Stimulated activated CD4-positive, alpha-beta T cell treated with anti-CD3 and anti-CD28 coated beads, Interleukin-1b, Interleukin-23, amount 100 ng/mL, for 4 hours (primary cell): ENCODE measurements at places on chromosomes 5 and 9.

GRCh38 chr5:151022511-151023018, 2.2 kb downstream of the GPX3 start:
- no peak for DNase-seq

DNA sequence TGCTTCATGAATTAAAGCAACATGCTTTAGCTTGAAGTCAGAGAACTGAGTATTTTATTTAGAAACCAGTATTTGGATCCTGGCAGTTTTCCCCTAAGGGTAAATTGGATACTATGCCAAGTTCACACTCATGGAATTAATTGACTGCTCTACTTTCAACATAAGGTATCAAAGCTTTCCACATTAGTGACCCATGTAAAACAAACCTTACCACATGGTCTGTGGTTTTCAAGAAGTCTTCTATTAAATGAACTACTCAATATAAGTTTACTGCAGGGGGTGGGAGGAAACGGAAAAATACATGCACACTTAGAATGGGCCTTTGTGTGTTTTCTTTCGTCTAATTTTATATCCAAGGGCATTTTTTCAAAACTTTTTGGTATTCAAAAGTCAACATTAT, 232.0 kb upstream of the FBXL7 start:
- no peak for DNase-seq

GRCh38 chr9:121888438-121888775, 204.7 kb downstream of the TTLL11 start:
- no peak for DNase-seq

DNA sequence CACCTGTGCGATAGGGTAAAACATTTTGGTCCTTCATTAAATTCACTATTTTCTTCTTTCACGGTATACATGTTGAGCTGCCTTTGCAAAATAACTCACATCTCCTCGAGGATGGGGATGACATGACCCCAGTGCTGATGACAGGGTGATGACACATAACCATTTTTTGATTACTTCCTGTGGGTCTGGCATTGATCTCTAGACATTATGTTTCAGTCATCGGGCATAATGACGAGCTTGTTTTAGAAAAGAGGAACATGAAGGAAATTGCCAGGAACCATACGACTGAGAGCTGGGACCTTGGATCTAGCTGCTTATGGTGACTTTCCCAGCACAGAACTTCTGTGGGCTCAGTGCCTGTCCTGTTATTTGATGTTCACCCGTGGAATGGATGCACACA, 25.2 kb downstream of the COL5A1 start:
- no peak for DNase-seq

DNA sequence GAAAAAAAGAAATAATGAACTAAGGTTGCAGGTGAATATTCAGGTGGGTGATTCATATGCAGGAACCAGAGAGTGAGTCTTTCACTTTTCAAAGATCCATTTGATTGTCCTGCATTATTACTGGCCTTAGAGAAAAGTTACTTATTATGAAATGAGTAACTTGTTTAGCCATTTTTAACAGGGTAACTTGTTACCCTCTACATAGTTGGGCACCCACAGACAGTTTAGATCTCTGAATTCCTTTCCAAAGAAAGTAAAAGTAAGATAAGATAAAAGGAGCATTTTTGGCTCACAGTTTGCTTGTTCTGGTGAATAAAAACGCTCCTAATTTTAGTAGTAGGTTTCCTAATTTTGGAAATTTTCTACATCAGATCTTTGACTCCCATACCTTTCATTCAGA, 54.1 kb upstream of the DAB2 start:
- no peak for DNase-seq

- DNase-seq, result no peak
Measured at GRCh38 chr5:167587772-167588437, 703.5 kb upstream of the WWC1 start.

GRCh38 chr5:105632043-105632442, 2038.7 kb downstream of the EFNA5 start:
- no peak for DNase-seq

DNA sequence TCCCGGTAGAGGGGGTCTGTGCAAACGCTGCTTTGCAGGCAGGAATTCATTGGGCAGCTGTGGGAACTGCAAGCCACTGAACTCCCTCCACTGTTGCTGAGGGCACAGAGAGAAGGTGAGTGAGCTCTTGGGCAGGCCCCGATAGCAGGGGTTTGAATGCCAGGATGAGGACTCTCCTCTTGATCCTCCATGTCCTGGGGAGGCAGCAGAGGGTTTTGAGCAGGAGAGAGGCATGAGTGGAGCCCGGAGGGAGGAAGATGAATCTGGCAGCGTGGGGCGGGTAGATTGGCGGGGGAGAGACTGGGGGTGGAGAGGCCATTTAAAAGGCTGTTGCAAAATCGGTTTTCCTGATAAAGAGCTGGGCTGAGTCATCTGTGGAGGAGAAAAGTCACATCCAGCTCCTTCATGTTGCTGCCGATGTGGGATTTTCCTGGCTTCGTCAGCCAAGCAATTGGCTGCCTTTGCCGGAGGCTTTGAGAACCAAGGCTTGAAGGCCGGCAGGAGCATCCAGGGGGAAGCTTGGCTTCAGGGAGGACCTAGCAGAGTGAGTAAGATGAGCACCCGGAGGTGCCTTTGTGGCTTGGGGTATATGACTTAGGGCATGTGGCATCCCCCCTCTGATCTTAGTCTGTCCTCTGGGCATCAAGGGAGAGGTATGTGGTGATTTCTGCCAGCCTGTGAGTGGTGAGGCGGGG, at the start of gene SYNPO:
SYNPO (plus strand) TSS at position 350 of the 695 bp plus-strand sequence. CDS start 7,616 bp downstream, outside the sequence.
- no peak for DNase-seq

DNA sequence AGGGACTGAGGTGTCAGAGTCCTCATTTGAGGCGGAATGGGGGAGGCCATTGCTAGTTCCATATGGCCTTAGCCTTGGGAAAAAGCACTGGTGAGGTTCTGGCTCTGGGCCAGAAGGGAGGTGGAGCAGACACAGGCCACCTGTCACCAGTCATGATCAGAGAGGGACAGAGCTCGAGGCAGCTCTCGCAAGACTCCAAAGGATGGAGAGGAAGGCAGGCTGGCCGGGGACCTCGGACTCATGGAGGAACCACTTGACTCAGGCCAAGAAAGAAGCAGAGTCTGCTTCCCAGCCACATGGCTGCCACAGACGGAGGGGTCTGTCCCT, 29.2 kb upstream of the NSMF start:
- DNase-seq, result no peak

DNA sequence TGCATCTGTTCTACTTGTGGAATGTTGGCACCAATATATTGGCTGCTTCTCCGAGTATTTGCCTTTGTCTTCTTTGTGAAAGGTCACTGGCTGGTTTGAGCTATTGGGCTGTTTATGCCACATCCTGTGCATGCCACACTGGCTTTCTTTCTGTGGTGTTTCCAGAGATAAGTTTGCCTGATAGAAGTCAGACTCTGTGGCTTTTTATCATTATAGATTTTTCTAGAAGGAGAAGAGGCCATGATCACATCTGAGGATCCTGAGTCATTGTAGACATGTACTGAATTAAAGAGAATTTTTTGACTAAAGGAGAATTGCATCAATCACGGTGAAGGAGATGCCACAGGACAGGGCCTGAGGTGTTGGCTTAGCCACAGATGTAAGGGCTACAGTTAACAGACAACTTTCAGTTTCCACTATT, 26.5 kb upstream of the CDKN2B start:
- no peak for DNase-seq

- DNase-seq, result no peak
Measured at GRCh38 chr9:136100700-136101614, 5.9 kb upstream of the NACC2 start.

DNA sequence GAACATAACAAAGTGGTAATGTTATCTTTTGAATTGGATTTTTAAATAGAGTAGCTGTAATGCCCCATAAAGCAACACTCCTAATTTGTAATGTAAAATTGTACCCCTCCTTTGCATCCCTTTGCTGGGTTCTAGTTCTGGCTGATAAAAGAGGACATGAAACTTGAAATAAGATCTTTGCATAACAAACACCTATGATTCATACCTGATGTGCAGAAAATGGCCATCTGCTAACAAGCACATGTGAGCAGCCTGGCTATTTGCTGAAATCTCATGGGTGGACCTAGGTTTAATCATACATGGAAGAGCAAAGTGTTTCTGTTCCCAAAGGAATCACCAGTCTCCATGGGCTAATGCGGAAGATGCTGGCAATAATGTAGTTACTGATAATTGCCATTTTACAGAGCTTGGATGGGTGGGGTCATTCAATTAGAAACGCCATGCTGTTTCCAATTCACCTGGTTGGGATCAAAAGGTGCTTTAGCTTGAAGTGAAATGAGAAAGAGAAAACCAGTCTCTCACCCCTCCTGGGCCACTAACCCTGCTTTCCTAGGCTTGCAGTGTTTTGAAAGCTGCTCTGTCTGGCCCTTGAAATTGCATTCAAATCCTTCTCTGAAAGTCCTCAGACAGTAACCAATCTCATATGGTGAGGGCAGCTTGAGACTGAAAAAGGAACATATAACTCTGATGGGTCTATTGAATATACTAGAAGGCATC, 585.1 kb downstream of the TLE4 start:
- no peak for DNase-seq

GRCh38 chr5:124161266-124161665, 585.2 kb downstream of the ZNF608 start:
- no peak for DNase-seq

GRCh38 chr9:136588663-136589464, 43.0 kb upstream of the NOTCH1 start:
- no peak for DNase-seq

GRCh38 chr5:95959888-95960666, 1.6 kb downstream of the ELL2 start:
- no peak for DNase-seq

DNA sequence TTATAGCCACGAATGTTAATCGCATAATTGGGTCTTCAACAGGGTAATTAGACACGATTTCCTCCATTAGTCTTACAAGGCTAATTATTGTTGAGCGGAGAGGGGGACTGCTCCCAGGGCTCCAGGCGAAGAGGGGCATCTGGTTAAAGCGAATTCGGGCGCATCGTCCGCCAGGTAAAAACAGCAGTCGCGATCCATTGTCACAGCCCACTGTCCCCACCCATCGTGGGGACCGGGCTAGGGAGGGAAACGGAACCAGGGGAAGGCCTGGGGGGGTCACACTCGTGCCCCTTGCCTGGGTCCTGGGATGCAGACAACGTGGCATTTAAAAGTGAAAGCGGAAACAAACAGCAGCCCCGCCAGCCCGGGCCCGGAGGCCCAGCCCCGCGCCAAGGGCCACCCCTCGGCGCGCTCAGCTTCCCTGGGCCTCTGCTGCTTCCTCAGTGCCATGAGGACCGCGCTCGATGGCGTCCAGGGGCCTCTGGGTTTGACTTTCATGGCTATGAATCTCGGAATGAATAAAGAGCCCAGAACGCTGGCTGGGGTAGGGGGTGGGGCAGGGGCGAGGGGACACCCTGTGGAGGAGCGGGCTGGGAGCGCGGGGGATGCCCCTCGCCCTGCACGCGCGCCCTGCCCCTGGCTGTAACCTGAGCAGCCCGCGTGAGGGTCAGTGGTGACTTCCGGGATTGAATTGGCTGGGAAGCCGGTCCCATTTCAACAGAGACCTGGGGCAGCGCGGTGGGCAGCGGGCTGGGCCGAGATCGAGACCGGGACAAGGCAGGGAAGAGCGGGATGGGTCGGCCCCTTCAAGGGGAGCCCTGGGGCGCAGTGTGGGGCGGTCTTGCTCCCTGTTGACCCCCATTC, 99.9 kb downstream of the GTF3C4 start:
- peak; percentile 60 for DNase-seq

DNA sequence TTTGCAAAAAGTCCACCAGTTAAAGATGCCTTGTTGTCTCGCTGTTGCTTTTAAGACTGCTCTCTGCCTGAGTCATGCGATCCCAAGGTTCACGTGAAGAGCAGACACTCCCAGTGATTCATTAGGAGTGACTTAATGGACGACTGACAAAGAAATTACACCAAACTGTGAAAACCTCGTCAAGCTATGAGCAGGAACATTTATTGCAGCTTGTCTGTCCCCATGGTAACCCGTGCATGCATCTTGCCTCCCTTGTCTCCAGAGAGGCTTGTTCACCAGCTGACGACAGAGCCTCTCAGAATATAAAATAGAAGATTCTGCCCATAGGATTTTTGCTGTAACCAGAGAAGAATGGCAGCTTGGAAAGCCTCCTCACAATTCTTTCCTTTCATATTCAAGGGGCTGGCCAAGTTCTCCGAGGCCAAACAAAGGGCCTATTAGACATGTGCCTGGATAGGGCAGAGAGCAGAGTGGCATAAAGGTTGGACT, 352.7 kb downstream of the SPOCK1 start:
- DNase-seq, result no peak

DNA sequence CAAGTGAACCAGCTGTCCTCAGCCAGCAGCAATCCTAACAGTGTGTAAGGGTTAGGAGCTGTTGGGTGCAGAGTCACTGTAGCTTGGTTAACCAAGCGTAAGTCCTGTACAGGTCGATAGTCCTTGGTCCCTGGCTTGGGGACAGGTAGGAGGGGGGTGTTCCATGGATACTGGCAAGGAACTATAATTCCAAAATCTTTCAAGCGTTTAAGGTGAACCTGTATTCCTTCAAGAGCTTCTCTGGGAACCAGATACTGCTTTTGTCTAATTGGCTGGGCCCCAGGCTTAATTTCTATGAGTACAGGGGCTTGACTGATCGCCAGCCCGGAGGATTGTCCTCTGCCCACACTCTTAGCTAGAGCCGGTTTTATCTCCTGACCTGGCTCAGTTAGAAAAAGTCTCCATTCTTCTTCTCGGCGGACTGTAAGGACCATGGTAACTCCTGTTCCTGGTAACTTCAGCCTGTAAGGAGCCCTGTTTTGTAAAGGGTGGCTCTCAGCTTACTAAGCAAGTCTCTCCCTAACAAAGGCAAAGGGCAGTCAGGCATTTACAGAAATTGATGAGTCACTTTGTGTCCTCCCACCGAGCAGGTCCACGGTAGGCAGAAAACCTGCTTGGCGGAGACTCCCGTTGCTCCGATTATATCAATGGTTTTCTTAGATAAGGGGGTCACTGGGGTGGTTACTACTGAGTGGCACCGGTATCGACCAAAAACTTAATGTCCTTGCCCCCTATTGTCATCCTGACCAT, 6.0 kb upstream of the ZNF354C start:
- no peak for DNase-seq

DNA sequence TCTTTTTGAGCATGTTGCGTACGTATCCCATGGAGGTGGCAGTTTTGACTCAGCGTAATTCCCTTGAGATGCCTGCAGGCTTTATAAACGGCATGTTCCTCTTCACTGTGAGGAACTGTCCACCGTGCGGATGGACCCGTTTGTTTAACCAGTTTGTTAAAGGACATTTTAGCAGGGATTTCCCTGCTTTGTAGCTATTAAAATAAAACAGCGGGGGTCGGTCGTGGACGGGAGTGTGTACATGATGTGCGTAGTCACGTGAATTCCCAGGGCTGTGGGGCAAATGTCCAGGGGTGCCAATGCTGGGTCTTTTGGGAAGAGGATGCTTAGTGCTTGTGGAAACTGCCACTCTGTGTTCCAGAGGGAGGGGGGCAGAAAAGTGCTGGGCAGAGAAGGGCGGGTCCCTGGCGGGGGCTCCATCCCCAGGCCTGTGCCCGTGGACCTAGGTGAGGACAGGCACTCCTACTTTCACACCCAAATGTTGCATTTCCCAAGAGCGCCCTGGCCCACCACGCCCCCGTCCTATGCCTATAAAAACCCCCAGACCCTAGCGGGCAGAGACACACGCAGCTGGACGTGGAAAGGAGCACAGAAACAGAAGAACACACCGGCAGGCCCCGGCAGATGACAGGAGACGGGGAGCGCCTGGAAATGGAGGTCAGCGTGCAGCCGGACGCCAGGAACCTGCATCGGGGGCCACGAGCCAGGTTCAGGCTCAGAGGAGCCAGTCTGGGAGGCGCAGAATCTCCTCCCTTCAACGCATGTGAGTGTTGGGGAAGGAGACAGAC, 4.0 kb upstream of the TERT start:
- DNase-seq, result no peak
